ENCODE measurements at places on chromosomes 5 and 9. TPM values are rescaled to one million over a fixed set of nuclear protein-coding genes. Genes with fewer than 3 reads are reported as not detected.

ACOT12 gene
- not detected for total RNA-seq

IFNA2 gene
- total RNA-seq, result not detected

ISL1 gene
- not detected for total RNA-seq

GLRA1 gene
- total RNA-seq, result not detected

TRIM7 gene
- total RNA-seq, result 40.4 TPM

BARHL1 gene
- 0.03 TPM for total RNA-seq

PDE6A gene
- total RNA-seq, result 0.22 TPM

PCDHGB1 gene
- total RNA-seq, result 1.9 TPM

MZB1 gene
- not detected for total RNA-seq

TMEM232 gene
- 0.10 TPM for total RNA-seq

GGTA1 gene
- total RNA-seq, result not detected

CSF2 gene
- 0.23 TPM for total RNA-seq

LPAR1 gene
- total RNA-seq, result 22.1 TPM

Measured in A549 treated with AZD2906 at 1 μM for 4 hours (cell line).